ENCODE measurements at places on chromosomes 7 and 10. TPM values are rescaled to one million over a fixed set of nuclear protein-coding genes. Genes with fewer than 3 reads are reported as not detected.

CXCL12 gene
- not detected for total RNA-seq

GFRA1 gene
- total RNA-seq, result not detected

MSMB gene
- not detected for total RNA-seq

NUTM2E gene
- 1.1 TPM for total RNA-seq

LRRD1 gene
- total RNA-seq, result not detected

AKR1D1 gene
- total RNA-seq, result not detected

ORAI2 gene
- total RNA-seq, result 29.0 TPM

NODAL gene
- not detected for total RNA-seq

ARID5B gene
- 41.9 TPM for total RNA-seq

SMARCD3 gene
- 5.2 TPM for total RNA-seq

SCART1 gene
- total RNA-seq, result 11.2 TPM

ARMS2 gene
- total RNA-seq, result not detected

AMPH gene
- total RNA-seq, result 0.26 TPM

ASIC3 gene
- 11.6 TPM for total RNA-seq

SPDYE8 gene
- total RNA-seq, result not detected

SLC26A5 gene
- total RNA-seq, result not detected

STK31 gene
- 0.55 TPM for total RNA-seq

PRSS1 gene
- total RNA-seq, result 0.44 TPM

ITIH5 gene
- not detected for total RNA-seq

TMEM270 gene
- not detected for total RNA-seq

AEBP1 gene
- 7.8 TPM for total RNA-seq

PNLIP gene
- total RNA-seq, result not detected

PLEKHS1 gene
- 0.12 TPM for total RNA-seq

LAMB1 gene
- total RNA-seq, result not detected

PIP gene
- not detected for total RNA-seq

IRF5 gene
- total RNA-seq, result 9.1 TPM

NKX1-2 gene
- total RNA-seq, result not detected

All from CD4-positive, alpha-beta memory T cell (primary cell).